Left renal pelvis (tissue), 4 donors: ENCODE measurements at places on chromosomes 7 and 10. TPM values are rescaled to one million over a fixed set of nuclear protein-coding genes. Genes with fewer than 3 reads are reported as not detected.

Gene TRAPPC14
- 14.4 TPM for polyA plus RNA-seq

Gene RP9
- polyA plus RNA-seq = 27.1 TPM

Gene PGAM2
- polyA plus RNA-seq = 1.5 TPM

Gene CUZD1
- 2.0 TPM for polyA plus RNA-seq

Gene NAMPT
- 40.0 TPM for polyA plus RNA-seq

Gene CLCN1
- 0.10 TPM for polyA plus RNA-seq

Gene PANK1
- 46.0 TPM for polyA plus RNA-seq

Gene SUN3
- not detected for polyA plus RNA-seq

Gene OR2A1
- 0.72 TPM for polyA plus RNA-seq

Gene UNC5B
- polyA plus RNA-seq = 49.6 TPM

Gene IFIT1B
- polyA plus RNA-seq = not detected

Gene BMPER
- polyA plus RNA-seq = 53.0 TPM

Gene INMT
- 1.5 TPM for polyA plus RNA-seq

Gene GRM3
- 0.16 TPM for polyA plus RNA-seq

Gene PIP
- not detected for polyA plus RNA-seq

Gene CDHR3
- polyA plus RNA-seq = 9.2 TPM

Gene GOLGA7B
- 1.2 TPM for polyA plus RNA-seq

Gene TEX47
- polyA plus RNA-seq = not detected

Gene MTPN
- 186 TPM for polyA plus RNA-seq

Gene RBP3
- 0.11 TPM for polyA plus RNA-seq

Gene FRMD4A
- 74.8 TPM for polyA plus RNA-seq

Gene ZP3
- 2.0 TPM for polyA plus RNA-seq

Gene TMEM229A
- 0.09 TPM for polyA plus RNA-seq

Gene OR6B1
- polyA plus RNA-seq = not detected

Gene MLXIPL
- 9.5 TPM for polyA plus RNA-seq

Gene C10orf67
- polyA plus RNA-seq = 2.3 TPM

Gene CC2D2B
- polyA plus RNA-seq = 1.4 TPM

Gene MMD2
- 0.06 TPM for polyA plus RNA-seq

Gene TMEM184A
- polyA plus RNA-seq = 7.2 TPM

Gene CALCR
- polyA plus RNA-seq = 0.76 TPM

Gene TAC1
- polyA plus RNA-seq = 32.2 TPM

Gene CUEDC2
- 89.6 TPM for polyA plus RNA-seq

Gene TASOR2
- polyA plus RNA-seq = 41.2 TPM

Gene AZGP1
- 62.9 TPM for polyA plus RNA-seq

Gene ATG9B
- polyA plus RNA-seq = 1.4 TPM

Gene FOXL3
- polyA plus RNA-seq = not detected

Gene TMEM196
- 0.17 TPM for polyA plus RNA-seq

Gene MSS51
- 2.0 TPM for polyA plus RNA-seq

Gene SOSTDC1
- 51.4 TPM for polyA plus RNA-seq

Gene GGCT
- polyA plus RNA-seq = 88.1 TPM

Gene FAM13C
- polyA plus RNA-seq = 9.2 TPM

Gene CADPS2
- 124 TPM for polyA plus RNA-seq

Gene ADAP1
- 15.2 TPM for polyA plus RNA-seq

Gene CCDC146
- polyA plus RNA-seq = 21.9 TPM

Gene UCN3
- 2.2 TPM for polyA plus RNA-seq

Gene CCL24
- polyA plus RNA-seq = not detected

Gene GIMAP1
- 2.7 TPM for polyA plus RNA-seq

Gene JAKMIP3
- 1.0 TPM for polyA plus RNA-seq

Gene LRIT1
- polyA plus RNA-seq = not detected

Gene SEMA4G
- polyA plus RNA-seq = 53.8 TPM

Gene DLX6
- polyA plus RNA-seq = not detected
